CD4-positive, alpha-beta T cell (primary cell): ENCODE measurements at places on chromosomes 2 and 18.

DNA sequence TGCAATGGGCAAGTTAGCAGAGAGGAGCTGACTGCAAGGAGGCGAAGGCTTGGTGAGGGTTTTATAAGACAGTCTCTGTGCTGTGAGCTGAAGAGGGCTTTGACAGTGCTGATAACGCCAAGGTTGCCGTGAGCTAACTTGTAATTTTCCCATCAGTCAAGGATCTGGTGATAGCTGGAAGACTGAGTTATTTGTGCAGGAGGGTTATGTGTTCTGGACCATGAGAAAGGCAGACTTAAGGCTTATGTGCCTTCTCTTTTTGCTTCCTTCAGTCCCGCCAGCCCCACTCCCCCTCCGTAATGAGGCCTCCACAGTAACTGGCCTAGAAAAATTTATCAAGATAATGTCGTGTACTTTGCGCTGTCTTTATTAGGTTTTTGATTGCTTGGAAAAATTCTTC is 94.6 kb downstream of the RTP5 start:
- DNase-seq = no peak

DNA sequence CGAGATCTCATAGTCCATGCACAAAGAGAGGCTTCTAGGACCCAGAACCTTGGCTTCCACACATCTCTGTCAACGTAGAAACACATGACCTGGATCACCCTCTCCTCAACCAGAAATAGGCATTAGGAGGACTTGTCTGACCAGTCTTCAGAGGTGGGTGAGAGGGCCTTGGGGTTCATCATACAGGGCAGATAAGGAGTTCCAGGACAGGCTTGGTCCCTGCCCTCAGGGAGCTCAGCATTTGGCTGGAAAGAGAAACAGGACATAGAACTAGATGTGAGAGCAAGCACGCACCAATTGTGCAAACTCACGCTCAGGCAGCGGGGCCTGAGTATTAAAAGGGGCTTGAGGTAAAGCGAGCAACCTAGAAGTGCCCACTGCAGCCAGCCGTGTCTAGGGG is 28.6 kb upstream of the NOTO start:
- no peak for DNase-seq

GRCh38 chr2:15316370-15316814 is 244.7 kb downstream of the NBAS start:
- DNase-seq = peak; percentile 66

GRCh38 chr2:1837022-1837421 is 92.7 kb upstream of the PXDN start:
- DNase-seq = no peak

DNA sequence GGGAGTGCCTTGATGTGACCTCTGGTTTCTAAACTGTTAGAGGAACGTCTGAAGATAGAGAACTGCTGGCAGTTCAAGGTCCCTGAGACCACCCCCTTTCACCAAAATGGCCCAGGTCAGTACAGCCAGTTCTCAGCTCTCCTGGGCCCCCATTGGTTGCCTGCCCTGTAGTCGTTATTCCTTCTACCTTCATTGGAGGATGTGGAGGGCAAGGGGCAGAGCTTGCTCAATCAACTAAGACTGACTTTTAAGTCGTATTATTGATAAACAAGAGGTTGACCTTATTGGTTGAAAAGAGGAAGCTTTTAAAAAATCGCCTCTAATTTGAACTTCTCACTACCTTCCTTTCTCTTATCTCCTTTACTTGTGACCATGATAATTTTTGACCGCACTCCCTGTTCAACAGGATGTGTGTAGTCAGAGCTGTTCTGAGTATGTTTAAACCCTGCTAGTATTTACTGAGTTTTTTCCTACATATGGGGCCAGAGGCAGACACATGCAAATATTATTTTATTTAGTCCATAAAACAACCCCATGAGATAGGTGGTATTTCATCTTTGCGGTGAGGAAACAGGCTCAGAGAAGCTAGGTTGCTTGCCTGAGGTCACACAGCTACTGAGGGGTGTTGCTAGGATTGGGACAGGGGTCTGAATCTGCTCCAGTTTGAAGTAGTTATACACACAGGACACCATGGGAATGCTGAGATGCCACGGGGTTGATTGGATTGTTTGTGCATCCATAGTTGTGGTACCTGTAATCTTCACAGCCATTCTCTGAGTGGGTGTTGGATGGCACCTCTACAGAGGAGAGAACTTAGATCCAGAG is 65.9 kb downstream of the TMEM247 start:
- no peak for DNase-seq

- DNase-seq = no peak
Measured at GRCh38 chr2:86704459-86704971, 15.6 kb upstream of the RMND5A start.

DNA sequence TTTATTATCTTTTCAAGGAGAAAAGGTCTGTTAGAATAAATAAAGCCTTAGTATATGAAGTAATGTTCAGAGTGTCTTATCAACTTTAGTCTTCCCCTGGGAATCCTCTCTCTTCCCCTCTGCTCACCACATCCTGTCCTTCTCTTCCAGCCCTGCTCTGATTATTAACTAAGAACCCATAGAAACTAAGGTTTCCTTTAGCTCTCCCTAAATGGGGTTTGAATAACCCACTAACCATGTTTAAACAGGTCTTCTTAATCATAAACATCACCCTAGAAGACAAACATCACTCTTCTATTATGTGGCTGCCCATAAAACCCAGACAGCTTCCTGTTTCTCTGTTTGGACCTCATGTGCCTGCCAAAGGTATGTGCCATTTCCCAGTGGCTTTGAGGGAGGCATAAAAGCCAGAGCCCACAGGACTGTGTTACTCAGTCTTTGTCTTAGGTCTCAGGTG is 50.1 kb downstream of the SLC14A1 start:
- no peak for DNase-seq

DNA sequence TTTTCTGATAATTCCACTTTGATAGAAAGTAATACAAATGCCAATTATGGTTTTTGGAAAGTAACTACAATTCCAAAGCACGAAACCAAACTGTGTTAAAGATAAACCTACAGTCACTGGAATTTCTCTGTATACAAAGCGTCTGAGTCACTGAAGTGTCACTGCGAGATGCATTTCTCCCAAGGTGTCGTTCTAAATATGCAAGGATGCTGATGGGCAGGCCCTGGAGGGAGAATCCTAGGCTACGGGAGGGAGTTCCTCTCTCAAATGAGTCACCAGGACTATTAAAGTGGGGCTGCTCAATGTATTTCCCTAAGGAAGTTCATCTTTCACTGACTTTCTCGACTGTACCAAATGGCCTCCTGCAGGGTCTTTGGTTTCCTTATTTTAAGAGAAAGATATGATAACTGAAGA is 163.8 kb upstream of the STK17B start:
- no peak for DNase-seq

DNA sequence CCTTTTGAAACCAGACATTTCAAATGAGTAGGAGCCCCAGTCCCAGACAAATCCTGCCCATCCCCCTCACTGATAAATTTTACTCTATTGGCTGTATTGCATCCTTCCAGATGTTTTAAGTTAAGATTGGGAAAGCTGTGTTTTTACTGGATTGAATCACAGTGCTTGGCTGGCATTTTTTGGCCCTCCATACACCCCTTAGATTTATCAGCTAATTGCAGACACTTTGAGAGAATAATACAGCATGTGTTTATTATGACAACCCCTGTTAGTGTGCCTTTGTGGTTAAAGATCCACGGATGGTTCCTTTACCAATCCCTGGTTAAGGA is 74.9 kb downstream of the ANTXR1 start:
- no peak for DNase-seq

DNA sequence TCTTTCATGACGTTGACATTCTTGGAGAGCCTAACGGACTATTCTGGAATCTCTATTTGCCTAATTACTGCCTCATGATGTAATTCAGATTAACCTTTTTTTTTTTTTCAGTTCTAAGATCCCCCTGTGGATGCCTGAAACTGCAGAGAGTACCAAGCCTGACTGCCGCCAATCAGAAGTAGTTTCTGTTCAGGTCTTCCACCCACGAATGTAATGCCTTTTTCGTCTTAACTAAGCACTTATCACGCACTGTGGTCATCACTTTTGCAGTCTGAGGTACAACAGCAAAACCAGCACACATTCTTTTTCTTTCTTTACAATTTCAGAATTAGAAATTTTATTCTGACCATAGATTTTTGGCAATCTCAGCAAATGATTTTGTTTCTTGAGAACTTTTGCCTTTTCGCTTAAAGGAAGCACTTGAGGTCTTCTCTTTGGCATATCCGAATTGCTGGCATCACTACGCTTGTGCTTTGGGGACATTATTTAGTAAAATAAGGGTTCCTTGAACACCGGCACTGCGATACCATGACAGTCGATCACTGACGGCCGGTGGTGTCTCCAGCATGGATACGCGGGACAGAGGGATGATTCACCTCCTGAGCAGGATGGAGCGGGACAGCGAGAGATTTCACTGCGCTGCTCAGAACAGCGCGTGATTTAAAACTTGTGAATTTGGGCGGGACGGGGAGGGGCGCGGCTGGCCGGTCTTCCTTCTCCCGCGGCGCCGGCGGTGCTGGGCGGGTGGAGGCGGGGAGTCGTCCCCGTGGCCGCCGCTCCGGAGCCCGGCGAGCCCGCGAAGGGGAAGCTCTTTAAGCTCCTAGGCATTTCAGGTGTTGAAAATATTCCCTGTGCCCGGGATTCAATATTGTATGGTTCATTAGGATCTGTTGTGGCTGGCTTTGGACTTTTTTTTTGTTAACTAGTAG is 32.0 kb upstream of the GPR55 start:
- no peak for DNase-seq

DNA sequence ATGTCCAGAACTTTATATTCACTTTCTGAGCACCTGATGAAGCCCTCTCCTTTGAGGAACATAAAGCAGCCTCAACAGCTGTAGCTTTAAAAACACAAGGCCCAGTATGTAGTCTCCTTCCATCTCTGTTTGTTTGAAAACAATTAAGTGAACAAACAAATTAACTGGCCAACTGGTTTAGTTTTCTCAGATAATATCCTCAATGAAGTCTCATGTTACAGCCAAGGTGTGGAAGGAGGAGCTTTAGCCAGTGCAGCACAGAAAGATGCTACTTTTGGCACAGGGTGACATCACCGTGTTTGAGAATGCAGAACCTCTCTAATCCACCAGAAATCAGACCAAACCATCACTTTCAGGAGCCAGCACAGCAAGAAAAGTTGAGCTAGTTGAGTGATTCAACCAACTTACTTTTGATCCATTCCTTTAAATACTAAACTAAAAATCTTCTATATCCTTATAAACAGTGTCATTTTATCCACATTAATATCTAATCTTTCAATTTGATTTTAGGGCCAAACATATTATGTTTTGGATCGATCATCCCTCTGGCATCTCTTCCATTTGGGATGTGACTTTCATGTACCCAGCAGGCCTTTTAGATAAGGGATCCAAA is 488.7 kb downstream of the ARHGAP15 start:
- no peak for DNase-seq

- DNase-seq = no peak
Measured at GRCh38 chr2:168782271-168782670, 20.2 kb upstream of the NOSTRIN start.

DNA sequence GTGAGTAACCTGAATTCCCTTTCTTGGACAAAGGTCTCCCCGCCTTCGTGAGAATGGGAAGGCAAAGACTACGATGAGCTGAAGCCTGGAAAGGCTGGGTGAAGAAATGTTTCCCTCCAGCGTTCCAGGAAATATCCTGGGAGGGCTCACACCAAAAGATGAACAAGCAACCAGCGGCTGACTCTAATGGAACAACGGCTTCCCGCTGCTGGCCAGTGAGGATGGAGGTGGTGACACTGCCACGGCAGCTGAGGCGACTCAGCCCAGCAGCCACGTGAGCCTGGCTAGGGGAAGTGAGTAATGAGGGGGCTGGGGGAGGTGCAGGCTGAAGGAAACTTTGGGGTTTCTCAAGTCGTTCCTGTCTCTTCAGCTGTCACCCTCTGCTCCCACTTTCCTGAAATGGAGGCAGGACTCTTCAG is 105.0 kb upstream of the SMAD7 start:
- DNase-seq = no peak
